ENCODE measurements at places on chromosomes 5 and 9.

- no peak for DNase-seq
Measured at GRCh38 chr9:108801949-108802348, 53.8 kb downstream of the ACTL7B start.

GRCh38 chr5:174222891-174223290 is 177.4 kb downstream of the NSG2 start:
- no peak for DNase-seq

- no peak for DNase-seq
Measured at GRCh38 chr5:17172791-17173190, 44.6 kb upstream of the BASP1 start.

- peak; percentile 68 for DNase-seq
Measured at GRCh38 chr9:126906091-126906490, 8.5 kb upstream of the RALGPS1 start.

- DNase-seq: no peak
Measured at GRCh38 chr5:111348661-111349329, 124.6 kb downstream of the CAMK4 start.

GRCh38 chr9:16664211-16664610 is 206.3 kb downstream of the BNC2 start:
- no peak for DNase-seq

DNA sequence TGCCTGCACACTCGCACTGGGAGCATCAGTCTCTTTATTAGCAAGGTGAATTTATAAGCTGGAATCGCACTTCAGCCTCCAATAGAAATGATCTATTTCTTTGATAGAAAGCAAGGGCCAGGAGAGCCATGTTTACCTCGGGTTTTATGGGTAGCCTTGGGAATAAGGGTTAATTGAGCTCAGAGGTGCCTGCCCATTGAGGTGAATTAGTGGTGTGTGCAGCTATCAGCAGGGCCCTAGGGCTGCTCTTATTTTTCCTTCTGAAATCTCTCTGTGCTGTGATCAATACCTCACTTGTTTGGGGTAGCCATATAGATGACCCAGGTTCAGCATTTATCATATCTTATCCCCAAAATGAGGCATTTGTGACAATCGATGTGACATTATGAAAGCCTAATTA is 297.8 kb downstream of the EBF1 start:
- no peak for DNase-seq

GRCh38 chr9:34988218-34989002 is 1.1 kb upstream of the DNAJB5 start:
- DNase-seq: no peak

GRCh38 chr5:119945691-119946090 is 316.3 kb downstream of the FAM170A start:
- no peak for DNase-seq

DNA sequence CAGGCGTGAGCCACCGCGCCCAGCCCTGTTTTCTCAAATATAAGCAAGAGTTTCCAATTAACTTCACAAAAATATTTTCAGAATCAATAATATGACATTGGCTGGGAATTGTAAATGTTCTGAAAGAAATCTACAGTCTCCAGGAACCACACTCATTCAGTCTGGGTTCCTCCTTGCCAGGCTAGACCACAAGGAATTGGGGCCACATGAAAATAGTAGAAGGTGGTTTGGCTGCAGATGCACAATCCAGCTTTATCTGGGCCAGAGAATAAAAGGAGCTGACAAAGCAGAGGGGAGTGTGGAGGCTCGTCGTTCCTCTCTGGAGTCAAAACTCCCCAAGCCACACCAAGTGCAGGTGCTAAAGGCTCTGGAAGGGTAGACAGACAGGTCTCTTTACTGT is 92.0 kb upstream of the OSMR start:
- no peak for DNase-seq

DNA sequence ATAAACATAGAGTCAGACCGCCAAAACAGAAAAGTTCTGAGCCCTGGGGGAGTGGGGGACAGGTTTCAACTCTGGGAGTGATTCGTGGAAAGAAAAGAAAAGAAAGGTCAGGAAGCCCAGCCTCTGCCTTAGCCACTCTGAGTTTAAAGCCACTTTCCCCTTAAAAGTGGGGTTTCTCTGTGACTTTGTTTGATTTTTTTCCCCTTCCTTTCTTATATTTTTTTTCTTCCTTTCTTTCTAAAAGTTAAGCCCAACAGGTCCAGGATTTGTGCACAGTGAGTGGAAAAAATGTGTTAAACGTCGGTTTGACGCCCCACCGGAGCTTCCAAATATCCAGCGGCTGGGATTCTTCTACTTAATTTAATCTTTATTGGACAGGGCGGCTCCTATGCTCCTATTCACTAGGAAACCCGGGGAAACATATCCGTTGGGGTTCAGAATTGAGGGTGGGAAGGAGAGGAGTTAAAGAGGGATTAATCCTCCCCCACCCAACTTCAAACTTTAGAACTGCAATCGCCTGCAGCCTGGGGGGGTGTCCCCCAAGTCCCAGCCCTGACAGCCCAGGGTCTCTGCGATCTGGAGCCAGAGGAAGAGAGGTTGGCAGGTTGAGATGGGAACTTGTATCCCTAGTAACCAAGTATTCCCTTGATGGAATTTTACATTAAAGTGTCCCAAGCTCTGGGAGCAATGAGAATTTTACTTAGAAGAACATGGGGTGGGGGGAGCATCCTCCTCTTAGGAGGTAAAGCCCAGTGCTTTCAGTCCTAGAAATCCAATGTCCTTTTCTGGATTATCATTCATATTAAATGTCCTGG is 6.3 kb downstream of the NR2F1-AS1 start:
- no peak for DNase-seq

GRCh38 chr5:5360941-5361520 is 61.4 kb upstream of the ICE1 start:
- DNase-seq: no peak
